ENCODE measurements at places on chromosomes 7 and 10.
A peak's percentile ranks its signal among the peaks of the same experiment; 100 is the strongest.

DNA sequence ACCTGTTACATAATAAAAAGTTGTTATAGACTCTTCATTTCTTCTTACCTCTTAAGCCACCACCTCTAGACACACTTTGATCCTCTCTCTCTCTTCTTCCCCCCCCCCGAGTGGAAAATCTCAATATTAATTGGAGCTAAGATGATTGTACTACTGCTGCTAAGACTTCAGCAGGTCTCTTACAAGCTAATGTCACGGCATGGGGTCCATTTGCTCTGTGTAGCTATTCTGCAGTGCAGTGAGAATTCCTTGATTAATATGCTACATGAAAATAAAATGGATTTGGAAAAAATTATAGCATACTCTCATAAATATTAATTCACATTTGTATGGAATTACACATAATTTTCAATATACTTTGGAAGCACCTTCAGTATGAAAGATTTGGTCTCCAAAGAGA, 297.2 kb downstream of the AUTS2 start:
- DNase-seq, result no peak

DNA sequence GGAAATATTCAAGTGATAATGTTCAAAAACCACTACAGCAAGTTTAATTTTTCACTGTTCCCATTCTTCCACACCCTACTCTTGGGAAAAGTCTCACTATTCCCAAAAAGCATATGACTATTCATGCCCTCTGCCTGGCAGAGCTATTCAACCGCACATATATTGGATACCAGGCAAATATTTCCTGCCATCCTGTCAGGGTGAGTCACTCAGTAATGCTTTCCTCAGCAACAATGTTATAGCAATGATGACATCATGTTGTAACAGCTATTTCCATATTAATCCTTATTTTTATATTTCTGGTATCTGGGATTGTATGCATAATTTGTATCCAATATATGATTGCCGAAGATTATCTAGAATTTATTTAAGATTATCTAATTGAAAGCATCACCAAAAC, 114.0 kb upstream of the PLXDC2 start:
- no peak for DNase-seq

GRCh38 chr10:94105226-94105625, 111.5 kb downstream of the PLCE1 start:
- DNase-seq, result no peak

DNA sequence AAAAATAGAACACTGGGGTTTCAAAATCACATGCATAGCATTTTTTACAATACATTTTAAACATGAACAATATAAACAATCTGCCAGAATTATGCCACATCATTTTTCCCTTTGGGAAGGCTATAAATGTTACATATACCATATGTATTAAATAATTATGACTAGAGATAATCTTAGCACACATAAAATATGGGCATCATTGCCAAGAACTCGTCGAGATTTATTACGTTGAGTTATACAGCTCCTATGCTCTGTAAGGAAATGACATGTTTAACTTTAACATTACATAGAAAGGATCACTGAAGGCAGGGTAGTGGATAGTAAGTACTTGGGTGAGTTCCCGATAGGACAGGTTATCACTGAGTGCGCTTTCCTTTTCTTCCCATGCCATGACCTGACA, 267.8 kb downstream of the PARD3 start:
- no peak for DNase-seq

- no peak for DNase-seq
Observed at GRCh38 chr7:55157764-55158105, 138.9 kb downstream of the EGFR start.

- DNase-seq, result no peak
Observed at GRCh38 chr7:135771961-135772638, 23.5 kb upstream of the FAM180A start.

DNA sequence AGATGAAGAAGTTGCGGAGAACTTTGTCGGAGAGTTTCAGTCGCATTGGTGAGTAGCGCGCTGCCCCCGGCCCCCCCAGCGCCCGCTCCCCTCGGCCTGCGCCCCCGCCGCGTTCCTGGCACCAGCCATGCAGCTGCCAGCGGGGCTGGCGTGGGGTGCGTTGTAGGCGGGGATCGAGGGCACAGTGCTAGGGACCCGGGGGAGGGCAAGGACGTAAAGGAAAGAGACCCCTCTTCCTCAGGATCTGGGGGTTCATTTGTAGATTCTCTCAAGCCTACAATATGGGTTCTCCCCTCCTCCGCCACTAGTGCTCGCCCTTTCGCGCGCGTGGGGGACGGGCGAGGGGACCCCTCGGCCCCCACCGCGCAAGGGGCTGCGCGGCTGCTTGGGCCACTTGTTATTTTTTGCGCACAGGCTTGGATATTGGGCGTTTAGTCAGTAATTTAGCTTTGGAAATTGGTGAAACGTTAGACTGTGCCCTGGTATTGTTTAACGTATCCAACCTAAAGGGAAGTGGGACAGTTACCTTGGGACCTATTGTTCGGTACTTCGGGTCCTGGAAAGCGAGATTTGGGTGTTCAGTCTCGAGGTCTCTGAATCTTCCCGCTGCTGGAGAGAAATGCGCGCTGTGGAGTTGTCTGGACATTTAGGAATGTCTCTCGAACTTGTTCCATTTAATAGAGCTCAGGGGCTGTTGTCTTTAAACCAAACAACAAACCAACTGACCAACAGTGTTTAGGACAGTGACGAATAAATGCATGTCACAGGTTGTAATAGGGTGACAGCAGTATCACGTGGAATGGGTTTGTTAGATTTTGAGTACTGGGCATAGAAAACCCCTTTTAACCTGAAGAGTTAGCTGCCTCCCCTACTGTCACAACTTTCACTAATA, 796 bp downstream of the CDK14 start:
- DNase-seq, result peak; percentile 35

GRCh38 chr7:74572301-74572979, 85.1 kb upstream of the GTF2I start:
- DNase-seq, result no peak

DNA sequence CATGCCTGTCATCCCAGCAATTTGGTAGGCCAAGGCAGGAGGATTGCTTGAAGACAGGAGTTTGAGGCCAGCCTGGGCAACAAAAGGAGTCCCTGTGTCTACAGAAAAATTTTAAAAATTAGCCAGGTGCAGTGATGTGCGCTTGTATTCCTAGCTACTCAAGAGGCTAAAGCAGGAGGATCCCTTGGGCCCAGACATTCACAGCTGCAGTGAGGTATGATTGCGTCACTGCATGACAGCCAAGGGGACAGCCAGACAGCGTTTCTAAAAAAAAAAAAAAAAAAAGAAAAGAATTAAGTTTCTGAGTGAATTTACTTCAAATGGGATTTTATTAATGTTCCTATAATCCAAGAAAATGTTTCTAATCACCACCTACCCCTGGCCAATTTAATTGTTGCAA, 87.4 kb upstream of the RNF148 start:
- no peak for DNase-seq

DNA sequence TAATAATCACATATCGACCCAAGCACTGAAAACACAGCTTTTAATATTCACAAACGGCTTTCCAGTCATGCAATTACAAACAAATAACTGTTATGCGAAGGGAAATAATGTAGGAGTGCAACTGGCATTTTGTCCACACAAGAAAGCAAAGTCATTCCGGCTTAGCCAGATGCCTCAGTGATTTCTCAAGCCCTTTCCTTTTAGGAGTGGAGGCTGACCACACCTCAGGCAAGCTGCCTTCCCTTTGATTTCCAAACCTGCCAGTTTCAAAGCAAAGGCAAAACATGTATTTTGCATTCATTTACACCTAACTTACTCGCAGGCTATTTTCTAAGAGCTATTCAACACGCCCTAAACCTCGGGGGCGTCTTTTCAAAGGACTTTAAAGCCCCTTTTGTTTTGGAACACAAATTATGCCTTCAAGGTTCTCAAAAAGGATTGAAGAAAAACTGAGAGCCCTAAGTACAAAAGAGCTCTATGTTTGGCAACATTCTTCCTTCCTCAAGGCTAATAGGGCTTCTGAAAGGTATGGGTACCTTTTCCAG, 109.6 kb downstream of the CPXM2 start:
- no peak for DNase-seq

- DNase-seq, result no peak
Observed at GRCh38 chr10:123882681-123883445, 8.7 kb downstream of the CPXM2 start.

GRCh38 chr10:106956216-106956915, 208.1 kb downstream of the SORCS1 start:
- DNase-seq, result no peak

- no peak for DNase-seq
Observed at GRCh38 chr10:129968853-129969183, 4.7 kb upstream of the EBF3 start.

GRCh38 chr10:119416855-119417254, 125.7 kb downstream of the RGS10 start:
- no peak for DNase-seq

- DNase-seq, result no peak
Observed at GRCh38 chr10:35329520-35329919, 6.8 kb upstream of the CCNY start.

GRCh38 chr10:63583397-63583796, 62.2 kb downstream of the REEP3 start:
- no peak for DNase-seq

- DNase-seq, result no peak
Observed at GRCh38 chr7:47335557-47336471, 246.1 kb downstream of the TNS3 start.

GRCh38 chr7:11625669-11626068, 206.3 kb downstream of the THSD7A start:
- no peak for DNase-seq

DNA sequence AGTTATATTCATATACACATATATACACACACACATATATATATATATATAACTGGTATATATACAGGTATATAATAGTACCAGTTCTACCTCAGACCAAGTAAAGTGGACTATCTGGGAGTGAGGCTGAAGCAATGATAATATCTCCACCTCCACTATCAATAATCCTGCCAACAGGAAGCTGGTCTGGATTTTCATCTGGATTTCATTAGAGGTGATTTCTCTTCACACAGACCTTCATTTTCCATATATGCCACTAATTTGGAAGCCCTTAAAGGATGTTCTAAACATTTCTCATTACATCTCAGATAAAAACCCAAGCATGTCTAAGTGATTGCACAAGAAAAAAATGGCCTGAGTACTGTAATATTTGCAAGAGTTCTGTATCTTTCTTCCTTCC, 1.7 kb upstream of the SLC35B4 start:
- DNase-seq, result no peak

DNA sequence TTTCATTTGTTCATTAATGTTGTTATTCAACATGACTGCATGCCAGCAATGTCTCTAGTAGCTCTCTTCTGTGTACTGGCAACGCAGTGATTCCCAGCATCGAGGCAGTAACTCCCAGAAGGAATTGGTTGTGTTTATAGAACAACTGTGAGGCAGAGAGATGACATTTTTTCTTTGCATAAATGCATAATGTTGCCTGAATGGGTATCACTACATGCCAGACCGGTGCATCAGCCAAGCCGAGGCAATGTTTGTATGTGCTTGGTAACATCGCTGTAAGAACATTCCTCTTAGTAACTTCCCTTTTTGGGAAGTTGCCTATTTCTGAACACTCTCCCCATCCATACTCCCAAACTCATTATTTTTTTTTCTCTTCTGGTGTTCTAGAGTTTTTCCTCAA, 182.9 kb downstream of the HTR7 start:
- no peak for DNase-seq

- DNase-seq, result no peak
Observed at GRCh38 chr10:55144001-55144400, 343.0 kb upstream of the PCDH15 start.

GRCh38 chr7:82762880-82763279, 319.3 kb upstream of the CACNA2D1 start:
- DNase-seq, result no peak

DNA sequence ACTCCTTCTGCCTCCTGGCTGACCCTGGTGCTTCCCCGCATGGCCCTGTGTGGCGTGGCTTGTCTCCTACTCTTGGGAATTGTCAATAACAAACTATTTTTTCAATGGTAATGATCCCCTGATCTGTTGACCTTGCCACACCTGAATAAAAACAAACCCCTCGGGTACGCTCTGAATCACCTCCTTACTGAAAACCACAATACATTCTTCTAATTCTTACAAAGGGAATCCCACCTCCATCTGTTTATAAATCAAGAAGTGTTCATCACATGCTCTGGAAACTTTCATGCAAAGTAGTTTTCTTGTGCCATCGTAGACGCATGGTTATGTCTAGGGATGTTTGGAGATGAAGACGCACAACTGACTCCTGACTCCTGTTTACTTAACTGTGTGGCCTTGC, 245.8 kb downstream of the FRMD4A start:
- DNase-seq, result no peak

GRCh38 chr10:59831658-59832503, 74.5 kb downstream of the CCDC6 start:
- no peak for DNase-seq

DNA sequence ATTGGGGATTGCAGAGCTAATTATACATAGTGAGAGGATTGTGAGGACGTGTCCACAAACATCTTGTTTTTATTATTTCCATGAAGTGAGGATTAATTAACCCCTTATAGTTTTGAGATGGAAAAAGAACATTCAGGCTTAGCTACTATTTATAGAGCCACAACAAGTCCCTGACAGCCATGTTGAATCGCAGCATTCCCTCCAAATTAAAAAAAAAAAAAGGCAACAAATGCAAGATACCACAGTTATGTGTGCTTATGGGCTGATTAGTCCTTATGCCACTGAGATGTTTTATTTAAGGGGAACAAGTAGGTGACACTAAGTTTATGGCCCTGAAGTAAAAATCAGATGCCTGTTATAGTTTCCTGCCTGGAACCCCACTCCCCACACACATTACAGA, 350.3 kb downstream of the GPAM start:
- no peak for DNase-seq

DNA sequence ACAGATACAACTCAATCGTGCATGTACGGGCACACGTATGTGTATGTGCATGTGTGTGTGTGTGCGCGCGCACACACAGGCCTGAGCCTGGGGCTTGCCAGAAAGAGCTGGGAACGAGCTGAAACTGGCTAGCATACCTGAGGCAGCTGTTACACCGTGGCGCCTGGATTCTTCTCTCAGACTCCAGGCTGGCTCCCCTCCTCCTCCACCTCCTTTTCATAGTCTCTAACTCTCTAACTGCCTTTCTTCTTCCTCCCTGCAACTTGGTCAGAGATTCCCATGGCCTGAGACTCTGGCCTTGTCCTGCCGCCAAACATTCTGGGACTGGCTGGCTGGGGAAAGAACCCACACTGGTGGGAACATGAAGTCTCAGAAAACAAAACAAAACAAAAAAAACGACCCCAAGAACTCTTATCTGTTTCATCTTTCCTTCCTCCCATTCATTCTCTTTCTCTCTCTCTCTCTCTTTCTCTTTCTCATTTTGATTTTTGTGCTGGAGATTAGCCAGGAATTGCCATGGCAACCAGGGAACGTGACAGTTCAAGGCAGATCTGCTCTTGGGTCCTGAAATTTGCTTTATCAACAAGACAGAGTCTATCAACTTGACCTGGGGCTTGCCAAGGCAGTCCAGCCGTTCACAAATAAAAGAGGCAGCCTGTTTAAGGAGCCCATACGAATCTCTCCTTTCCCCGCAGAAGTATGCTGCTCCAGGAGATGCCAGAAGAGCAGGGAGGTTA, 76.8 kb upstream of the SEM1 start:
- no peak for DNase-seq
